ENCODE measurements at places on chromosomes 1 and 21.

DNA sequence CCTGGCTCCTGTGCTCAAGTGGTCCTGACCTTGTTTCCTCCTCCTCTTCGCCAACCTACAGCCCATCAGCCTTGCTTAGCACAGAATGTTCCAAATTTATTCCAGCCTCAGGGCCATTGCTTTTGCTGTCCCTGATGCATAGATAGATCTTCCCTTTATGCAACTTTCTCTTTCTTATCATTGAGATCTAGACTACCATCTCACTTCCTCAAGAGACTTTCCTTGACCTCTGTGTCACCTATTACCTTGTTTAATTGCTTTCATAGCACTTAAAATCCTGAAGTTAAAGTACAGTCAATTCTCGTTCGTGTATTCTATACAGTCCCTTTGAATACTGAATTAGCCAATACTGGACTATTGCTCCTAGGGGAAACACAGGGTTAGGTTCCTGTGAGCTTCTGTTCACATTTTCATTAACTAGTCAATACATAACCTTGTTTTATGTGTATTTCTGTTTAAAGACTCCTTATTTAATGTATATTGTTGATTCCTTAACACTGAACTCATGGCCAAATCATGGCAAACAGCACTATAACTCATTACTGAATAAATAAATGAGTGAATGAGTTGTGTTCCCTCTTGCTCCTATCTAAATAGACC, 26.2 kb upstream of the MCOLN3 start:
- DNase-seq = no peak

DNA sequence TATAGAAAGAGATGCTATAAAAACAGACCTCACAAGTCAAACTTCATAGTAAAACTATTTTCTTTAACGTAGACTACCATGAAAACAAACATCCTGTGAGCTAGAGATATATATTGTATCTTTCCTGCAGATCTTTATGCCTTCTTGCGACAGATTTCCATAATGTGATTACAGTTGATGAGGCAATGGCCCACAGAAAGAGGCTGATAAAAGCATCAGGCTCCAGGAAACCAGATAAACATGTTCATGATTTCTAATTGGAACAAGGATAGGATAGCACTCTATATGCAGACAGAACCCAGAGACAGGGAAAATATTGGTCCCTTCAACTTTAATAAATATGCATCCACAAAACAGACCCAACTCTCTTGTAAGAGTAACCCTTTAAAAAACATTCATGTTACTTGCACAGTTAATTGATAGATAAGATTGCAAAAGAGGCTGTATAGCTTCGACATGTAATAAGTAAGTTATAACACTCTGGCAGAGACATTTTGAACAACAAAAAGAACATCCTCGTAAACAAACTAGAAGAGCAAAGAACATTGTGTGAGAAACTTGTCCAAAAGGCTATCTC, 329.4 kb downstream of the AGBL4 start:
- no peak for DNase-seq

GRCh38 chr1:87052961-87053360, 138.5 kb downstream of the HS2ST1 start:
- no peak for DNase-seq

DNA sequence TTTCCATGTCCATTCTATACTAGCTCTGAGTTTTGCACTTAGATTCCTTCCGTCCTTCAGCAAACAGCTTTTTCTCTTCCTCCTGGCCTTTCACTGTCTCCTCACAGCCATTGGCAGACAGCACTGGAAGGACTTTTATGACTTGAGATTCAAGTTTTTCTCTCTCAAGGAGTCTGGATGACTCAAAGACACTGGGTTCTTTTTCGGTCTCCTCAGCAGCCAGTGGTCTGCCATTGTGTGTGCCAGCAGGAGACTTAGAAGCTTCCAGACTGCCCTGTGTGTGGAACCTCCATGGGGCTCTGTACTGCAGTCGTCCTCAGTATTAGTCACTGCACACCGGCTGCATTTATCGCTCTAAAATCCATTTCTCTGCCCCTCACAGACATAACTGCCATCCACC, 30.5 kb downstream of the NTNG1 start:
- DNase-seq = no peak

DNA sequence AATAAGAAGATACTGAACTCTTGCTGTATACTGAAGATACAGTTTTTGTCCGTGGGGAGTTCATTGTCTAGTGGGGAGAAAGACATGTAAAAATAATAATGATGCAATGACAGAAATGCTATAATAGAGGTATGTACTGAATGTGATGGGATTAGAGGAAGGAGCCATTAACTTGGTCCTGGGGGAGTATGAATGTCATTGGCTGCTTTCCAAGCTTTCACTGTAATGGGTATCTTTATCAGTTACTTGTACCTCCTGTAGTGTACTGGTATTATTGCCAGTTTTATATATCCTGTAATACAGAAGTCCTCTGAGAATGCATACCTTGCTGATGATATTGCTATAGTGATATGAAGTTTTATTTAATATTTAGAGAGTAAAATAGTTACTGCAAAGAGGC, 7.4 kb downstream of the BTBD8 start:
- DNase-seq = peak; percentile 34

GRCh38 chr1:14660801-14661200, 62.3 kb downstream of the KAZN start:
- DNase-seq = no peak

DNA sequence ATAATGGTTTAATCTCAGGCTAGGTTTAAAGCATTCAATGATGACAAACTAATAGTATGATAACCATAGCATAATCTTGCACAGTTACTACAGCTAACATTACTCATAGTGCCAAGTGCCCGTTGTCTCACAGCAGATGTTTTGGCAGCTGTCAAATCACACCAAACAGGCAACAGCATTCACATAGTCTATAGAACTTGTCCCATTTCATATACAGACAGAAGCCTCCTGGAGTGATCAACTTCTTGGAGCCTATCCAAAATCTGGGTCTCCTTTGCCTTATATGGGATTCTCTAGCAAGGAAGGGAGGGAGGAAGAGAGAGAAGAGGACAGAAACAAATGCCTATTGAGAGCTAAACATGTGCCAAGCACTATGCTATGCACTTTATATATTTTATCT, 250.6 kb upstream of the ZP4 start:
- peak; percentile 4 for DNase-seq

DNA sequence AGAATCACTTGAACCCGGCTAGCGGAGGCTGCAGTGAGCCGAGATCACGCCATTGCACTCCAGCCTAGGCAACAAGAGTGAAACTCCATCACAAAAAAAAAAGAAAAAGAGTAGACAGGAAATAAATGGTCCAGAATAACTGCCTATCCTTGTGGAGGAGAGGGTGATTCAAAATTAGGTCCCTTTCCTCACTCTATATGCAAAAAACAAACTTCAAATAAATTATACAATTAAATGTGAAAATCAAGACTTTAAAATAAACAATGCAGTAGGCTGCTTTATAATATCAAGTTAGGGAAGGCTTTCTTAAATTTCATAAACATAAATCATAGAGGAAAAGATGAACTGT, 26.4 kb downstream of the MRPL39 start:
- DNase-seq = no peak

DNA sequence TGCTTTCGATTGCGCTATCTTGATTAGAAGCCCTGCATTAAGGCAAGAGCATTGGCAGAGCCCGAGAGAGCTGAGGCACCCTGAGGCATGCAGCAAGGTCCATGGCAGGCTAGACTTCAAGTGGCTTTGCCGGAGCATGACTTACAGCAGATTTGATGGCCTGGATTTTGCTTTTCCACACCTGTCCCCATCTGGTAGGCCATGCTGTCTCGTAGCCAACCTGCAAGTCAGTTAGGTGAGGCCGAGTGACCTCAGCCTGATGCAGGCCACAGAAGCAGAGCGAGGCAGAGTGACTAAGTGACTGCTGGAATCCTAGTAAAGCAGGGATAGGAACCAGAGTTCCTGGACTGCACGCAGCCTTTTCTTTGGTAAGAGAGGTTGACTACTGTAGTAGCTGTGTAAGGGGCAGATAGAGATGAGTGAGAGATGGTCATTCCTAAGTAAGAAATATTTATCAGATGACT, 148.9 kb downstream of the PBX1 start:
- DNase-seq = peak; percentile 88

- no peak for DNase-seq
Measured at GRCh38 chr1:113282008-113282892, 108.1 kb upstream of the MAGI3 start.

DNA sequence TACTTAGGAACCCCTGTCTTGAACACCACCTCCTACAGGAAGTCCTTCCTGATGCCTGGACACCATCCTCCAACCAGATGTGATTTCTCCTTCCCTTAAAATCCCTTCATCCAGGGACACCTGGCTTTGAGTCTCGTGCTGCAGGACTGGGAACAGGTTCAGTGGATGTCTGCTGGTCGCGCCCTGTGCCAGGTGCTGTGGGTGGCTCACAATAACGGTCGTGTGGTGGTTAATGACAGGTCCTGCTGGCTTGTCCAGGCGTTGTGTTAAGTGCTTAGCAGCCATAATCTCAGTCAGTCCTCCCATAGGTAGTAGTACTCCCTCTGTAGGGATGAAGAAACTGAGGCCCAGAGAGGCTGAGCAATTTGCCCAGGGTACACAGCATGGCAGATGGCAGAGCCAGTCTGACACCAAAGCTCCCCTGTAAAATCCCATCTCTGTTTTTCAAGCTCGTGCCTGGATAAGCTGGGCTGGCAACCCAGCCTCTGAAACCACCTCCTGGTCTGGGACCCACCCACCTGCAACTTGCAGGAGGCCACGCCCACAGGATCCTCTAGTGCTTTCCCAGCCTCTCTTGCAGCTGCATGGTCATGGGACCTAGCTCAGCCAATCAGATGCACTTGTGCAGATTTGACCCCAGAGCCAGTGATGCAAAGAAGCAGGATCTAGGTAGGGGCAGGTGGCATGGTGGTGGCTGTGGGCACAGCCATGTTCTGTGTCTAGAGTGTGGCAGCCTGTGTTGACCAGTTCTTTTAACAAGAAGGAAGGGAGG, 106.0 kb upstream of the IFFO2 start:
- no peak for DNase-seq

- peak; percentile 7 for DNase-seq
Measured at GRCh38 chr1:18556364-18556763, 74.3 kb upstream of the PAX7 start.

GRCh38 chr1:152645146-152645545, 18.0 kb upstream of the LCE2D start:
- no peak for DNase-seq

DNA sequence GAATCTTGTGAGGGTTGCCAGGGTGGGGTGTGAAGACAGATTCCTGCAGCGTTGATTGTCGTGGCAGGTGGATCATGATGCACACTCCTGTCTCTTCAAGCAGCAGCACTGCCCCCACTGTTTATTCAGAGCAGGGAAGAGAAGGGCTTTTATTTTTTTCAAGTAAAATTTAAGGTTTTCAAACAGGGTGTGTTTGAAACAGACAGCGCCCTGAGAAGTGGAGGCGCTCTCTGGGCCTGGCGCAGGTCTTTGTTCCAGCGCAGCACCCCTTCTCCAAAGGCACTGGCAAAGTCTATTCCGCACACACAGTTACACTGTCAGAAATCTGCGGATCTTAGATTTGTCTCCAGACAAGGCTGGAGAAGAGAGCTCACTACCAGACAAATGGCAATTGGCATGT, 7.0 kb downstream of the C1orf53 start:
- DNase-seq = no peak

- no peak for DNase-seq
Measured at GRCh38 chr21:46414965-46415275, 43.8 kb upstream of the DIP2A start.

DNA sequence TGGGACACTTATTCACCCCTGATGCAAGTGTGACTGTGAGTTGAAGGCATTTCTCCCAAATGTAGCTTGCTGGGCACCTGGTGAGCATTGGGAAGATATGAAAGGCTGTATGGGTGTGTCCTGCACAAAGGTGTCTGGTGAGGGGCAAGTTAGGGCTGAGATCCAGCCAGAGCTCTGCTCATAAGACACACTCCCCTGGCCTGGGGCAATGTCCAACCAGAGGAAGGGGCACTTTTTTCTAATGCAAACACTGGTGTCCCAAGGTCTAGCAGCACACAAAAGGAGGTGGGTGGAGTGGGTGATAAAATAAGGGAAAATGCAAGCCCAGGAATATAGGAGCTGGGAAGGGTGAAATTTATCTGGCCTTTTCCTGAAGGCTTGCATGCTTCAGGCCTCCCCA, 57.0 kb upstream of the TRABD2B start:
- DNase-seq = no peak

DNA sequence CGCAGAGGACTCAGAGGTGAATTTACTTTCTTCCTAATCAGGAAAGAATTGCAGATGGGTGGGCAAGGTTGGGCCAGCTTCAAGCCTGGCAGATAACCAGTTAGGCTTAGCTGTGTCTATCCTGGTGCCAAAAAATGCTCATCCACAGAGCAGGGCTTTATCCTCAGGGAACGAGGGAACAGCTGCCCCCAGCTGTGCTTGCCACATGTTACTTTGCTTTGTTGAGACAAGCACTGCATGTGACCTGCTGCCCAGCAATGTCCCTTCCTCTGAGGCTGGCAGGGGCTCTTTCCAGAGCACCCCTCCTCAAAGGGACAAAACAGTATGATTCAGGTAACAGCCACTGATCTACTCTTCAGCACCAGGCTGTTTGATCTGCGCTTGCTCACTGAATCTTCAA, 505.1 kb upstream of the USP24 start:
- DNase-seq = no peak

- DNase-seq = peak; percentile 3
Measured at GRCh38 chr1:160637821-160638539, 8.9 kb downstream of the SLAMF1 start.

DNA sequence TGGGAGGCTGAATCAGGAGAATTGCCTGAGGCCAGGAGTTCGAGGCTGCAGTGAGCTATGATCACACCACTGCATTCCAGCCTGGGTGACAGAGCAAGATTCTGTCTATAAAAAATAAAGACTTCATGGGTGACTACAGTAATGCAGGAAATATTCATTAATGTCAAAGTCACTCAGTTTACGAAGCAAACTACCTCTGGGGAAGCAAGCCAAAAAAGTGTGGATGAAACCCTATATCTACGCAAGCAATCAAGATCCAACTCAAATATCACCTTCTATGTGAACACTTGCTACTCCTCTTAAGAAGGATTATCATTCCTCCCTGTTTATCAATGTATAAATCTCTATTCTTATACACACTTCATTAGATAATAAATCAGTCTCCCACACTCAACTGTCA, 434.8 kb downstream of the SETD4 start:
- no peak for DNase-seq

DNA sequence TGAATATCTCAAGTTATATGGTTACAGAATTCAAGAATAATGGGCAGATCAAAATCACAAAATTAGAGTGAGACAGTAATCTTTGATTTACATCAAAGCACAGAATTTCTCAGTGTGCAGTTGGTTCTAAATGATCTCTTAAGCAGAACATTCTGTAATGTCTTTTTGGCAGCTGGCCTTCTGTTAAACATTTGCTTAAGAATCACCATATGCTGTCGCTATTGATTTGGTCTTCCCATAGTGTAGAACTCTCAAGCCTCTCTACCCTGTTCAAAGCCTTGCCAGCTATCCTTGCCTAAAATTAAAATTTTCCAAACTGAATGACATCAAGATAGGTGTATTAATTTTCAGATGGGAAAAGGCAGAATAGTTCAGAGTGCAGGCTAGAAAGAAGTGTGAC, 38.9 kb upstream of the ERO1B start:
- no peak for DNase-seq

GRCh38 chr1:115538579-115538978, 103.2 kb upstream of the VANGL1 start:
- DNase-seq = no peak

GRCh38 chr21:41576013-41576615, 68.2 kb upstream of the TMPRSS2 start:
- DNase-seq = no peak

GRCh38 chr1:2979191-2980072, 41.8 kb upstream of the ACTRT2 start:
- no peak for DNase-seq

- no peak for DNase-seq
Measured at GRCh38 chr1:45922374-45922773, 119.0 kb downstream of the MAST2 start.

All from fibroblast of skin of right biceps (primary cell).